Non-pigmented ciliary epithelial cell (primary cell): ENCODE measurements at places on chromosomes 3 and 15.

DNA sequence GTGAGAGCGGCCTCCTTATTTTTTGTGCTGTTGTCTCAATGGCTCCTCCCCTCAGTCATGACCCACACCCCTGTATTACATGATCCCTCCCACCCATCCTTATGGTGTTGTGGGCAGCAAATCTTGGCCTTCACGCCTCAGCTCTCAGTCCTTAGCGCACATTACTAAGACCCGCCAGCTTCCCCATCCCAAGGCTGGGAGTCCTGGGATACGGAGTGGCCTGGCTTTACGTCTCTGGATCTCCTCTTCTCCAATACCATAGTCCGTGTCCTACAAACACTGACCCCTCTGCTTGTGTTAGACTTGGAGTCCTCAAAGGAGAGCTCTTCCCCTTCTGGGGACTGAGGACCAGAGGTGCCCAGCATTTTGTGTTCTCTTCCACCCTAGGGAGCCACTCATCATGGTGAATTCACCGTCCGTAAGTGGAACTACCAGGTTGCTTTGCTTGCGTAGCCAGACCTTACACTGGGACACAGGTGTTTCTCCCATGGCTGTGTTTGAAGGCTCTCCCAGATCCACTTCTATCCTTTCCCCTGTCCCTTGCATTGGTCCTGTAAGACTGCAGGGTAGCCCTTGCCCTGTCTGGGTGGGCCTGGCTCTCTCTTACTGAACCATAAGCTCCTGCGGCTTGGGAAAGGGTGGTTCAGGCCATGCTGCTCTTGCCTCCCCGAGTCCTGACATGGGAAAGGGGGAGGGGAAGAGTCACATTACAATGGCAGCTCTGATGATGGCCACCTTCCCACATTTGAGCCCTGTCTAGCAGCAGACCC, 13.6 kb downstream of the GRM2 start:
- DNase-seq, result no peak

DNA sequence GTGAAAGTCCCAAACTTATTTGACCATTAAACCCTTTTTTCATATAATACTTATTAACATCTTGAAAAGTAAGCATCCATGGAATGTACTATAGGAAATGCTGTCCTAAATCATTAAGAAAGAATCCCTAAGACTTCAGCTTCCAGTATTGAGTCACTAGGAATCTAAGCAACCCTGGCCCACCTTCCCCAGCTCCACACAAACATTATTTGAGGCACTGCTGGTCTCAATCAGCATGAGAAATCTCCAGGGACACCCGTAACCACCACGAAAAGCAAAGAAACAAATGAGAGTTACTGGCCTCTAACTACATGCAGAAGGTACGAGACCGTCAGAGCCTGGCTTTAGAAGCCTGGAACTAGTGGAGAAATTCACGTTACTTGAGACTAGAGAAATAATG, 68.2 kb downstream of the POLQ start:
- DNase-seq, result peak; percentile 71

GRCh38 chr3:133472242-133472641, 72.4 kb downstream of the BFSP2 start:
- DNase-seq, result no peak

- no peak for DNase-seq
These were observed 56.2 kb downstream of the AAGAB start for GRCh38 chr15:67198157-67198754.

GRCh38 chr3:158769952-158770740, 31.7 kb upstream of the MFSD1 start:
- no peak for DNase-seq

DNA sequence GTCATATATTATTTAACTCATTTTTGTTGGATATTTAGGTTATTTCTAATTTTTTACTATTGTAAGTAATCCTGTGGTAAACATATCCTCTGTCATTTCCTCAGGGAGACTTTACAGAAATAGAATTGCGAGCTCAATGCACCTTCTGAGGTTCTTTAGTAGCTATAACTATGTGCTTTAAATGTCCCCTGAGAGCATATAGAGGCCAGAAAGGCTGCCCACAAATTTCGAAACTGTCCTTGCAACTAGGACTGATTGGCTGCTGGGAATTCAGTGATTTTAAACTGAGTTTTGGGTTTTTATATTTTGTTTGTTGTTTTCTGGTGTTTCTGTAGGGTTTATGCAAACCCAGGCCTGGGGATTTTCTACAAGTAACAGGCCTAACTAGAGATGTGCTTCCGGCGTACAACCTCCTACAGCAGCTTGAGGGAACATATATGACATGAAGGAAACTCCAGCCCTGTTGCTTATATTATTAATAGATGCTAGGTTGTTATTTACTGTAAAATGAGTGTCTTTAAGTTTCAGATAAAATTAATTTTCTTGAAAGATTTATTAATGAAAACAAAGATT, 29.1 kb upstream of the P4HTM start:
- no peak for DNase-seq

DNA sequence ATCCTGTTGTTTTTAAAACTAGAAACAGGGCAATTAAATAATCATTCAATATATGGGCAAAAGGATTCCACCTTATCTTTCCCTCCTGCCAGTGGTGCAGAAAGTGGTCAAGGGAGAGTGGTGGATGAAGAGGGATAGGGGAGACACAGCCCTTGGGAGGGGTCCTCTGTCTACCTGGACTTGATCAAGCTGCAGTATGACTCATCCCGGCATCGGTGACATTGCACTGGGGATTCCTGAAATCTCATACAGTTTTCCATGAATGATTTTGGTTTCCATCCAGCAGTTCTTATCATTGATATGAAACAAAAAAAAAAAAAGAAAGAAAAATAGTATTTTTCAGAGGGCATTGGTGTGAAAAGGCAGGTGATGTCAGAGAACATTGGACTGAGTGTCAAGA, 62.9 kb downstream of the CMTM8 start:
- no peak for DNase-seq

GRCh38 chr3:37329465-37329864, 155.1 kb upstream of the LRRFIP2 start:
- no peak for DNase-seq

- DNase-seq, result no peak
These were observed 199.5 kb downstream of the GOLGA6L6 start for GRCh38 chr15:20341901-20342600.

GRCh38 chr3:49607796-49608195, 53.5 kb downstream of the BSN start:
- no peak for DNase-seq

GRCh38 chr3:32880225-32880624, 62.4 kb downstream of the TRIM71 start:
- no peak for DNase-seq

- no peak for DNase-seq
These were observed 100.0 kb downstream of the THBS1 start for GRCh38 chr15:39680868-39681267.

- no peak for DNase-seq
These were observed 544.3 kb downstream of the GBE1 start for GRCh38 chr3:81217101-81217500.
